NCI-H460 (cell line): ENCODE measurements at places on chromosomes 4 and X. TPM values are rescaled to one million over a fixed set of nuclear protein-coding genes. Genes with fewer than 3 reads are reported as not detected.

GRCh38 chrX:109357706-109358105 is 124.2 kb downstream of the GUCY2F start:
- DNase-seq: no peak

DNA sequence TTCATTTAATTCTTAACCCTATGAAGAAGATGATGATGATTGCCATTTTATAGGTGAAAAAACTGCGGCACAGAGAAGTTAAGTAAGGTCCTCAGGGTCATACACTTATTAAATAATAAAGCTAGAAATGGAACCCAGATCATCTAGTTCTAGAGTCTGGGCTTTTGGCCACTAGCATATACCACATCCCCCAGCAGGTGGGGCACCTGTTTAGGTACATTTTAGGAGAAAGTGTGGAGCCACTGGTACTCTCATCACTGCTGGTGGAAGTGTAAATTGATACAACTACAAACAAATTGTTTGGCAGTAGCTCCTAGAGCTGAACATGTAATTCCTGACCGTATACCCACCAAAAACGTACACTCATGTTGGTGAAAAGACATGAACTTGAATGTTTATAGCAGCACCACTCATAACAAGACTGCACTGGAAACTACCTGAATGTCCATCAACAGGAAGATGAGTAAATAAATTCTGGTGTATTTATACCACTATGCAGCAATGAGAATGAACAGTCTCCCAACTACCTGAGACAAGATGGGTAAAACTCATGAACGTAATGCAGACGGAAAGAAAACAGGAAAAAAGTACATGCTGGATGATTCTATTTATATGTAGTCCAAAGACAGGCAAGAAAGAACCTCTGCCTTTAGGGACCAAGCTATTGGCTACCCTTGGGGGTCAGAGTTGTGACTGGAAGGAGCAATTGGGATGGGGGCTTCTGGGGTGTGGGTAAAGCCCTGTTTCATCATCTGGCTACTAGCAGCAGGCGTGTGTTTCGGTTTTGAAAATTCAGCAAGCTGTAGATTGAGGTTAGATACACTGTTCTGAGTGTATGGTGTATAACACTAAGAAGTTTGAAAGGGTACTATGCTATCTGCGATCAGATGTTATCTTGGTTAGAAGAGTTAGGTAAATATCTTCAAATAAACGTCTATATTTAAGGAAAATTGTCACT is 72.3 kb upstream of the ADGRG2 start:
- no peak for DNase-seq

DNA sequence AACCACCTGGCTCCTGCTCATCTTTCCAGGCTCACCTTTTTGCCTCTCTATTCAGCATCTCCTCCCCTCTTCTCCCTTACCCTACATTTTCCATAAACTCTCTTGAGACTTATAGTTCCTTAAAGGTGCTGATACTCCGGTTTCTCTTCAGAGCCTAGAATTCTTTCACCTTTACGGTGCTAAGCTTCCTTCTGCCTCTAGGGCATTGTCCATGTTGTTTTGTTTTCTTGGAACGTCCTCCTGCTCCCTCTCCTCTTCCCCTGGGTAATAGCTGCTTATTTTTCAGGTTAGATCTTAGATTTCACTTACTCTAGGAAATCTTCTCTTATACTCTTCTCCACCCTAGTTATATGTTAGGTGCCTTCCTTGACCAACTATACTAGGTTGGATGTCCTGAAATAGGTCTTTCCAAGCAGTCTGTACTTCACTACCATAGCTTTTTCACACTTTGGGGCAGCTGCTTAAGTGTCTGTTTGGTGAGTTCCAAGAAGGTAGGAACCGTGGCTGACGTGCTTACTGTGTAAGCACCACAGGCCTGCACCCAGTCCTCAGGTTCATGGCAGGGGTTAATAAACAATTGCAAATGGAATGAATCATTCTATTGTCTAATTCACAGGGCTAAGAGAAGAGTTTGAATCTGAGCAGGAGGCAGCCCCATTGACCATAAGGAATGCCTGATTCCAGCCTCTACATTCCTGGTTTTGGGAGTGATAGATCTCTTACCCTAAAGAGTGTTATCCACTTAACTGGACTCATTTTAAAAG is 227.5 kb downstream of the MGST2 start:
- DNase-seq: no peak

DNA sequence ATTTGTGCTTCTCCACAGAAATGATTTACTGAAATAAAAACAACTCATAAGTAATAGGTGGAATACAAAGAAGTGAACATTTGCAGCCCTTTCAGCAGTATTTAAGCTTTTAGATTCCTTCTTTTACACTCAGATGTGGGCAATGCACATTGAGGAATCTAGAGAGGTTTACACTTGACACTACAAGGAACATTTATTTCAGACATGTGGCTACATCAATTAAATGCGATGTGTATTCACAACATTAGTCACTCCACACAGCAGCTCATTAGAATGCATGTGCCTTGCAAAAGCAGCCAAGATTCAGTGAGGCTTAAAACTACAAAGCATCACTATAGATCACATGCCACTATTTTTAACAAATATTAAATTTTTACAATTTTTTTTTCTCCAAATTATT is 480.7 kb downstream of the INPP4B start:
- no peak for DNase-seq

DNA sequence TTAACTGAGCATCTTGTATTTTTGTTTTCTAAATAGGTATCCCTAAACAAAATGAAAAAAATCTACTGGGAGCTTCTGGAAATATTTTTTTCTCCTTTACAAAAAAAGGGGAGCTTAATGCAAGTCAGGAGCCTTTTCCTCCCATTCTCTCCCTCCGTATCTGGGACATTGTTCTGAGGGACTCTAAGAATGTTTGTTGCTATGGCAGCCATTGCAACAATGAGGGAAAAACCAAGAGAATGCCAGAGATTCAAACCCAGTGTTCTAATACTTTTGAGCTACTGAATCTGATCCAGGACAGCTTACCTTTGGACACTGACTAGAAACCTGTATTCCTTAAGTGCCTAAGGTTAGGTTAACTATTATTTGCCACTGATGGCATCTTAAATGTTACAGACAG is 485.7 kb upstream of the HS3ST1 start:
- DNase-seq: no peak

- DNase-seq: no peak
These were observed 33.7 kb upstream of the CCKAR start for GRCh38 chr4:26524011-26524410.

GRCh38 chr4:162272215-162272614 is 108.4 kb upstream of the FSTL5 start:
- no peak for DNase-seq

- DNase-seq: no peak
These were observed 183.7 kb downstream of the NSUN7 start for GRCh38 chr4:40933272-40934053.

- DNase-seq: no peak
These were observed 17.1 kb upstream of the C1QTNF7 start for GRCh38 chr4:15410750-15411149.

GRCh38 chrX:66193821-66194220 is 29.8 kb downstream of the HEPH start:
- no peak for DNase-seq

GRCh38 chrX:7970428-7970827 is 43.2 kb upstream of the PNPLA4 start:
- no peak for DNase-seq

GRCh38 chr4:176627916-176628315 is 164.8 kb downstream of the VEGFC start:
- no peak for DNase-seq

DNA sequence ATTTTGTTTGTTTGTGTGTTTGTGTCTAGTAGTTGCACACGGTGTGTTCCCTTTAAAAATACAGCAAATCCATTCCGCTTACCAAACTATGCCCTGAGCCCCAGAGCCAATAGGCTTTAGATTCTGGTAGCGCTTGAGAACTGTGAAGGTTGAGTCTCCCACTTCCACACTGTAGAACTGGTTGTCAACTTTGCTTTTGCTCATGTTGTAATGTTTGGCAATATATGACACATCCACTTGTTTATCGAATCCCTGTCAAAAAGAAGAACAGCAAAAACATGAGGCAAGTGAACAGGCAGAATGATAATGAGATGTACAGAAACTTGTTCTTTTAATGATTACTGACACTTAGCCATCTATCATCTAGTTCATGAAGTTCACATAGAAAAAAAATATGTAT is 200.6 kb downstream of the MAPK10 start:
- DNase-seq: peak; percentile 55

GRCh38 chr4:26051240-26051639 is 137.2 kb downstream of the SMIM20 start:
- DNase-seq: no peak

DNA sequence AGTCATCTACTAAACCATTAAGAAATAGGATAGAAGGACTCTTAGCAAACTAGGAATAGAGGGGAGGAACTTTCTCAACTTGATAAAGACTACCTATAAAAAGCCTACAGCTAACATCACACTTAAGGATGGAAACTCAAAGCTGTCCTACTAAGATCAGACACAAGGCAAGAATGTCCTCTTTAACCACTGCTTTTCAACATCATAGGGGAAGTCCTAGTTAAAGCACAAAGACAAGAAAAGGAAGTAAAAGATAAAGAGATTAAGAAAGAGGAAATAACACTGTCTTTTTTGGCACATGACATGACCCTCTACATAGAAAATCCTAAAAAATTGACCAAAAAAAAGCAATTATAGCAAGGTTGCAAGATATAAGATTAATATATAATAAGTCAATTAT is 136.6 kb downstream of the FBXW7 start:
- no peak for DNase-seq

DNA sequence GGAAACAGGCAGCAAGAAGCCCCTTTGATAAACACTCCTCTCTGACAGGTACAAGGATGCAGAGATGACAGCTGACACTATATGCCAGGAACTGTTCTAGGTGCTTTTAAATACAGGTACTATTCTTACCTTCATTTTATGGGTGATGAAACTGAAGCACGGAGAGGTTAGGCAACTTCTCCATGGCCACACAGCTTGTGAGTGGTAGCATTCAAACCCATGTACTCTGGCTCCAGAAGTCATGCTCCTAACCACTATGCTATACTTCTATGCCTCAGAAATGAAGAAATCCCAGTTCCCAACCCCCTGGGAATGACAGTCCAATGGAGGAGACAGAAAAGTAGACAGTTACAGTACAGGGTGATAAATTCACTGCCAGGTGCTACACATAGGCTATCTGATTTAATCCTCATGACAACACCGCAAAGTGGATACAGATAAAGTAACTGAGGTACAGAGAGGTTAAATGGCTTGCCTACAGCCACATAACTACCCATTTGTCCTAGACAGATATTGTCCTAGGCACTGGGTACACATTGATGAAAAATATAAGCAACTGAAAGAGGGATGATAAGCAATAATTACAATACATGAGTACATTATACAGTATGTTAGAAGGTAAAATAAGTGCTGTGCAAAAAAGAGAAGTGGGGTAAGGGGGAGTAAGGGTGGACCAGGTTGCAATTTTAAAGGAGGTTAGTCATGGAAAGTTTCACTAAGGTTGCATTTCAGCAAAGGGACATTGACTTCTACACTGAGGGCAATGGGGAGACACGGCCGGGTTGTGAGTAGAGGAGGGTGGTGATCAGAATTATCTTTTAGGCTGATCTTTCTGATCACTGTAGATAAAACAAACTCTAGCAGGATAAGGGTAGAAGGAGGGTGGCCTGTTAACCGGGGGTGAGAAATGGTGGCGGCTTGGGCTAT is 1.6 kb upstream of the F8 start:
- no peak for DNase-seq

DNA sequence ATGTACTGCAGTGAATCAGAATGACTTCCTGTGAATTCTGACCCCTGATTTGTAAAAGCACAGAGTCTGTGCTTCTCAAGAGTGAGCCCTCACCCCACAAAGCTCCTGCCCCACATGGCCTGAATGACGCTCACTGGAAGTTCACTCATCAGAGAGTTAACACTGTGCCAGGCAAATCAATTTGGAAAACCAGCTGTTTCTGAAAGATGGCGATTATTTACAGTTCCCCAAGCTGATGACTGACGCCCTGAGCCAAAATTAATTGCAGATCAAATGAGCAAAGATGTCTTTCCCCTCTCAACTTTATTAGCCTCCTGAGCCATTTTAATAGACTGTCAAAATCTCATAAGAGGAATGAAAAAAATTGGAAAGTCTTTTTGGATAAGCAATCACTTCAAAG is 118.0 kb downstream of the SLC2A9 start:
- DNase-seq: no peak

- no peak for DNase-seq
These were observed 5.6 kb upstream of the DLG3 start for GRCh38 chrX:70439016-70439415.

- DNase-seq: no peak
These were observed 105.5 kb upstream of the DDIT4L start for GRCh38 chr4:100295792-100296191.

DNA sequence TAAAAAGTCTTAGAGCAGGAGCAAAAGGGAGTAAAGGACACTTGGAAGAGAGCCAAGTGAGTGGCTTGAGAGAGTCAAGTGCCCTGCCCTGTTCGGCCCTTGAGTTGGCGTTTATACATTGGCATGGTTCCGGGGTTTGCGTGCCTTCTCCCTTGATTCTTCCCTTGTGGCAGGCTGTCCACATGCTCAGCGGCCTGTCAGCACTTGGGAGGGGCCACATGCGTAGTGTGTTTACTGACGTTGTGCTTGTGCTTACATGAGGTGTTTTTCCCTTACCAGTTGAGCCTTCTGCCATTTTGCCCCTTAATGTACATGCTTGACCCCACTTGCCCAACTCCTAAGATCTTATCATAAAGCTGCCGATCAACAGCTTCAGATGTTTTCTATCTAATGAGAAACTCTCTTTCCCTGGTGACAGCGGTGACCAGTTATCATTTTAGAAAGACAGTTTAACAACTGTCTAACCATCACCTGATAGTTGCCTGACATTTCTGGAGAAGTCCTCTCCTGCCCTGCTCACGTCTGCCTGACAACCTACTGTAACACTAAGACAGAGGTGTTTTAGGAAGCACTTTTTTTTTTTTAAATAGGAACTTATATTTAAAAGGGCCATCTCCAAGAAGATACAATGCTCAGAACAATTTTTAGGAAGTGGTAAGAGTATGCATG is 49.5 kb upstream of the GC start:
- DNase-seq: no peak

- no peak for DNase-seq
These were observed 622.0 kb downstream of the CENPC start for GRCh38 chr4:66923081-66923865.

AFF2 gene
- not detected in 2 replicates for total RNA-seq

CNGA1 gene
- total RNA-seq: 0.25 and 0.43 TPM in 2 replicates

P2RY8 gene
- not detected in 2 replicates for total RNA-seq

FREM3 gene
- total RNA-seq: not detected in 2 replicates

CFP gene
- 0.10 TPM in 1 of 2 replicates, not detected in the other for total RNA-seq

TBX22 gene
- total RNA-seq: not detected in 2 replicates

USP17L28 gene
- total RNA-seq: not detected in 2 replicates

PDGFC gene
- total RNA-seq: 17.6 and 20.2 TPM in 2 replicates

CSAG2 gene
- not detected in 2 replicates for total RNA-seq

FRG1 gene
- total RNA-seq: 39.9 and 41.8 TPM in 2 replicates

PABPC4L gene
- total RNA-seq: 0.15 TPM in 1 of 2 replicates, not detected in the other

IL2 gene
- total RNA-seq: not detected in 2 replicates

ZNF630 gene
- 1.6 and 2.4 TPM in 2 replicates for total RNA-seq

CT47B1 gene
- not detected in 2 replicates for total RNA-seq

SPANXA2 gene
- total RNA-seq: not detected in 2 replicates
